ENCODE measurements at places on chromosomes 4 and X. TPM values are rescaled to one million over a fixed set of nuclear protein-coding genes. Genes with fewer than 3 reads are reported as not detected.

- no peak for DNase-seq
Observed at GRCh38 chr4:101696276-101697010, 94.1 kb upstream of the BANK1 start.

GRCh38 chrX:151762802-151763201 is 28.3 kb downstream of the CNGA2 start:
- DNase-seq, result no peak

- DNase-seq, result no peak
Observed at GRCh38 chr4:7076696-7077082, 8.8 kb upstream of the GRPEL1 start.

DNA sequence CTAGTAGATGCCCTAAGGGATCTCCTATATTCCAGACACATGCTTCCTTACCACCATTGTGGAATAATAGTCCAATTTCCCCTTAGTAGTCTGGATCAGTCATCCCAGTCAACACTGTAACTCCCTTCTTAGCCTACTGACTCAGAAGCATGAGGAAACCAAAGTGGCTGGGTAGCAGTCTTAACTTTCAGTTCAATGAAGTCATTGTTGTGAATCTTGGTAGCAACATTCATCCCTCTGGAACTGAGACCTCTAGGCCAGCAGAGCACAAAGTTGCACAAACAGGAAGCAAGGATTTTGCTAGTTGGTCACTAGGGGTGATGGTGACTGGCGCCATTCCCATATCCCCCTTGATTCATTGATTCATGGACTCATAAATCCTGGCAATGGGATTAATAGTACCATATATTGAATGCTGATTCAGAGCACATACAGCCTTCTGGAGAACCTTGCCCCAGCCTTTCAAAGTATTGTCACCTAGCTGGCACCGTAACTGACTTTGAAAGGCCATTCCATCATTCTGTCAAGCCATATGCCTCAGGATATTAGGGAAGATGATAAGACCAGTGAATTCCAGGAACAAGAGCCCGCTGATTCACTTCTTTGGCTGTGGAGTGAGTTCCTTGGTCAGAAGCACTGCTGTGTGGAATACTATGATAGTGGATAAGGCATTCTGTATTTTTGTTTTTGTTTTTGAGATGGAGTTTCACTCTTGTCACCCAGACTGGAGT is 19.7 kb upstream of the GPAT3 start:
- no peak for DNase-seq

- DNase-seq, result no peak
Observed at GRCh38 chr4:111802191-111802590, 343.1 kb upstream of the FAM241A start.

GRCh38 chrX:46306103-46306502 is 239.1 kb downstream of the ZNF674 start:
- DNase-seq, result no peak

DNA sequence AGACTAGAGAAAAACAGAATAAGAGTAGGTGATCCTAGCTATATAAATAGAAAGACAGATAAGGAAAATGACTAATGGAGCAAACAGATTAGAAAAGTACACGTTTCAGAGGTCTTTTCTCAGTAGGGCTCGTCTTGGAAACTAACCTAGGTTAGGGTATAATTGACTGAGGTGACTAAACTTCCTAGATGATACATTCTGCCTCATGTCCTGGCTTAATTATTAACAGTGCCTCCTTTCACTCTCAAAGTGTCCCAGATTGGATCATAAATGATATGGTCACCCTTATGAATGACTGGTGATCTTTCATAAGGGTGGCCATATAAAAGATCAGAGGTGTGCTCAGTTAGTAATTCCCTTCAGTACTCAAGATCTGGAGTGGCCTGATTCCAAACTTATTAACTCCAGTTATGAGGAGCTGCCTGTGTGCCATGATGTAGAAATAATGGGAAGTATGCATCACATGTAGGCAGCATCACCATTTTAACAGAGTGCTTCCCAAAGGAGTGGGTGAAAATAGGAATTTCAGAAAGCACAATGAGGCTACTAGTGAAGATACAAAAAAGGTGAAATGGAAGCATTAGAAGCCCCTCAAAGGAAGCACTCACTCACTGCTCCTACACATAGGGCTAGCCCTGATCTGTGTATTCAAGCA is 14.7 kb upstream of the GRIA3 start:
- DNase-seq, result no peak

GRCh38 chrX:40097504-40098263 is at the start of gene BCOR:
Gene BCOR (minus strand): TSS chrX:40097958. CDS start chrX:40077929, 20,029 bp downstream.
- no peak for DNase-seq

- no peak for DNase-seq
Observed at GRCh38 chr4:85548841-85549240, 73.9 kb downstream of the ARHGAP24 start.

- DNase-seq, result no peak
Observed at GRCh38 chrX:100979881-100980607, 10.5 kb downstream of the ARL13A start.

GRCh38 chr4:77156912-77157858 is at the start of gene CCNG2:
Gene CCNG2 (plus strand): TSS chr4:77157207. CDS start chr4:77158533, 1,326 bp downstream.
- peak; percentile 95 for DNase-seq

GRCh38 chrX:56728752-56729151 is 291 bp upstream of the NBDY start:
- DNase-seq, result no peak

GRCh38 chr4:152304220-152304619 is 231.7 kb downstream of the FBXW7 start:
- no peak for DNase-seq

- peak; percentile 60 for DNase-seq
Observed at GRCh38 chr4:3299976-3300671, 7.3 kb downstream of the RGS12 start.

DNA sequence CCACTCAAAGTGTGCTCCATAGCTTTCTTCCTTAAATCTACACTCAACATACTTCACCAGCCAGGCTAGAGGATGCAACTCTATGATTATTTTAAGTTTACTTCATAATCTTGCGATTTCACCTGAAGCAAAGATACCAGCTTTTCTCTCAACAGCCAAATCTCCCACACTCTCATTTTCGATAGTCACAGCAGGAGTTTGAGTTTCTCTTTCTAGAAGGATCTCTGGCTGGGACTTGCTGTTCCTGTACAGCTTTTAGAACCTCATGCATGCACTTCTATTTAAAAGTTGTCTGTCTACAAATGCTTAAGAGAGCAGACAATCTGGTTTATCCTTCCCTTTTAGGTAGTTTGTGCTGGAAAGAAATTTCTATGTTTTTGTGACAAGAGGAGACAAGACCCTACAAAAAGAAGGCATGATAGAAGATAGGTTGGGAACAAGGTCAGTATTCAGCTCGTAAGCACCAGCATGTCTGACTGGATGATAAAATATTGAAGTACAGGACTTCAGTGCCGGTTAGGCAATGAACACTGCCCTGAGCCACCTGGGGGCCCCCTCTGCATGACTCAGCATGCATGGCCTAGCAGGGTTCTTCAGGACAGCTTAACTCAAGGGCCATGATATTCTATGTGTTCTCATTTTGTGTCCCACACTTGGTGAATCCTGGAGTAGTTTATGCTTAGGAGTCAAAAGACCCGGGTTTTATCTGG is 65.6 kb downstream of the ATXN3L start:
- no peak for DNase-seq

GRCh38 chrX:33989936-33990335 is 142.2 kb downstream of the FAM47A start:
- no peak for DNase-seq

MGAT4D gene
- not detected for total RNA-seq

TLL1 gene
- 6.8 TPM for total RNA-seq

SMPX gene
- total RNA-seq, result not detected

SORCS2 gene
- total RNA-seq, result 1.2 TPM

INTS12 gene
- 20.0 TPM for total RNA-seq

Measured in suprapubic skin (tissue), 4 donors.